ENCODE measurements at places on chromosomes 11 and 22.

GRCh38 chr11:120061036-120061760, 76.7 kb downstream of the TRIM29 start:
- DNase-seq, result no peak

- DNase-seq, result no peak
Measured at GRCh38 chr11:10247011-10247410, 47.0 kb downstream of the SBF2 start.

DNA sequence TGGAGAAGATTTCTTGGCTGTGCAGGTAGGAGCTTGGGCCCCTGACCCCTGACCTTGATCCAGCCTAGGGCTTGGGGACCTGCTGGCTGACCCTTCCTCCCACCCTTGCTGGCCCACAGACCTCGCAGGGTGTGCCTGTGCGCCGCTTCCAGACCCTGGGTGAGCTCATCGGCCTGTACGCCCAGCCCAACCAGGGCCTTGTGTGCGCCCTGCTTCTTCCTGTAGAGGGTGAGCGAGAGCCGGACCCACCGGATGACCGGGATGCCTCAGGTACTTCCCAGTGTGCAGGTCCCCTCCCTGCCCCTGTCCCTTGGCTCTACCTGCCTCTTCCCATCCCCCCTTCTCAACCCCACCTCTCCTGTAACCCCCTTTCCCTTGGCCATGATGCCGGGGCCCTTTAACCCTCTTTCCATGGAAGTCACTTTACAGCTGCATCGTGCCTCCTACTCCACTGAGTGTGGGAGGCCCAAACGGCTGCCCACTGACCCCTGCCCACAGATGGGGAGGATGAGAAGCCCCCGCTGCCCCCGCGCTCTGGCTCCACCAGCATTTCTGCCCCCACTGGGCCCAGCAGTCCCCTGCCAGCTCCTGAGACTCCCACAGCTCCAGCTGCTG, 3.8 kb downstream of the INPPL1 start:
- DNase-seq, result peak; percentile 17

GRCh38 chr11:71433648-71434450, 14.3 kb downstream of the DHCR7 start:
- no peak for DNase-seq

DNA sequence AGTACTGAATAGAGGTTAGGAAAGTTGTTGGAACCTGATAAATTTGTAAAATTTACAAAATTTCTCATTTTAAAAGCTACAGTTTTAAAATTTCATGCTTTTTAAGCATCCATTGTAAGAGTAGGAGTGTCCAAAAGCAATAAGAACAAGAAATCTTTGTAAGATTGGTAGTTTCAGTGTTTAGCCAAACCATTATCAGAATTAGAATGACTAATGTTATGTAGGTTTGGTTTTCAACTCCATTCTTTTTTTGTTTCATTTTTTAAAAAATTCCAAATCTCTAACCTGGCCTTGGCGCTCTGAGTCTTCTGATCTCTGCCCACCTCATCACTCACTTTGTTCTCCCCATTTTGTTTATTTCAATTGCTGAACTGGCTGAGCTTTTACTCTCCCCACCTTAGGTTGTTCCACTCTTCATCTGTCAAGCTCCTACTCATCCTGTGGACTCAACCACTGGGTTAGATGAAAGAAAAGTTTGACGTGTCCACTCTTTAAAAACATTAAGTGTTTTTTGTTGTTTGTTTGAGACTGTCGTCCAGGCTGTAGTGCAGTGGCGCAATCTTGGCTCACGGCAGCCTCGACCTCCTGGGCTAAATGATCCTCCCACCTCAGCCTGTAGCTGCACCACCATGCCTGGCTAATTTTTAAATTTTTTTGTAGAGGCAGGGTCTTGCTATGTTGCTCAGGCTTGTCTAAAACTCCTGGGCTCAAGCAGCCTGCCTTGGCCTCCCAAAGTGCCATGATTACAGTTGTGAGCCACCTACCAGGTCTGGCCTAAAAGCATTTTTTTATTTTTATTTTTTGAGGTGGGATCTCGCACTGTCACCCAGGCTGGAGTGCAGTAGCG, 14.0 kb downstream of the EP300 start:
- no peak for DNase-seq

GRCh38 chr11:57647960-57648800, 1.5 kb downstream of the YPEL4 start:
- DNase-seq, result no peak

GRCh38 chr11:42620796-42621195, 691.0 kb upstream of the API5 start:
- no peak for DNase-seq

DNA sequence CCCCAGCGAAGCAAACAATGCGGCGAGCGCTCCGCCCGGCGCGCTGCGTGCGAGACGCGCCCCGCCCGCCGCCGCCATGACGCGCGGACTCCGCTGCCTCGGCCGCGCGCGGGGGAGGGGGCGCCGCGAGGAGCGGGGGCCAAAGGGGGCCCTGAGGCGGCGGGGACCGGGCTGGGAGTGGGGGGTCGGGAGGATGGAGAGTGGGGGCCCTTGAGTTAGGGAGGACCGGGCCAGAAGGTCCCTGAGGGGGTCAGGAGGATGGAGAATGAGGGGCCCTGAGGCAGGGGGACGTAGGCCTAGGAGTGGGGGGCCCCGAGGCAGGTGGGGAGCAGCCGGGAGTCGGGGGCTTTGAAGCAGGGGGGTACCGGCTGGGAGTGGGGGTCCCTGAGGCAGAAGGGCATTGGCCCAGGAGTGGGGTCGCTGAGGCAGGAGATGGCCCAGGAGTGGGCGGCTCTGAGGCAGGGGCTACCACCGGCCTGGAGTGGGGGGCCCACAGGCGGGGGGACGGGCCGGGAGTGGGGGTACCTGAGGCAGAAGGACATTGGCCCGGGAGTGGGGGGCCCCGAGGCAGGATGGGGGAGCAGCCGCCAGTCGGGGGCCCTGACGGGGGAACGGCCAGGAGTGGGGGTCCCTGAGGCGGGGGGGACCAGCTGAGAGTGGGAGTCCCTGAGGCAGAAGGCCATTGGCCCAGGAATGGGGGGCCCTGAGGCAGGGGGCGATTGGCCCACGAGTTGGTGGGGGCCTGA, at the start of gene BRD1:
Gene BRD1 (minus strand): TSS at position 21 of the 746 bp plus-strand sequence. CDS start 3,556 bp downstream, outside the sequence.
- peak; percentile 82 for DNase-seq

DNA sequence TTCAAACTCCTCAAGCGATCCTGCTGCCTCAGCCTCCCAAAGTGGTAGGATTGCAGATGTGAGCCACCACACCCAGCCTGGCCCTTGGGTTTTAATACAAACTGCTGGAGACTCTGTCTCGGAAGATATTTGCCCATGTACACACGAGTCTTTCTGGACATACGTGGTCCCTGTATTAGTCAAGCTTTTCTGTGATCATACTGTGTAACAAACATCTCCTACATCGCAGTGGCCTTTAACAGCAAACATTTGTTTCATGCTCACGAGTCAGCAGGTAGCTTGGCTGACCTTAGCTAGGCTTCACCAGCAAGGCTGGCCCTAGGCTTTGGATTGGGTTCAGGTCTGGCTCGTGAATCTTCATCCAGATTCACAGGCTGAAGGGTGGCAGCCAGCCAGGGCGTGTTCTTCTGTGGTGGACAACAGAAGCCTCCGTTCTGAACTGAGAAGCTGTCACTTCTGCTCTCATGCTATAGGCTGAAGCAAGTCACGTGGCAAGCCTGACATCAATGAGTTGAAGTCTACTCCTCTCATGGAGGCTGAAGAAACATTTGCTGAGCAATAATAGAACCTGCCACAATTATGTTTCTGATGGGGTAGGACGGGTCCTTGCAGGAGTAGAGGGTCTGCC, 8.8 kb downstream of the KIAA1671 start:
- no peak for DNase-seq

- no peak for DNase-seq
Measured at GRCh38 chr11:73221451-73221850, 3.4 kb downstream of the P2RY2 start.

- no peak for DNase-seq
Measured at GRCh38 chr11:80816966-80817365, 1376.1 kb upstream of the TENM4 start.

- no peak for DNase-seq
Measured at GRCh38 chr22:28999919-29000556, 61.6 kb downstream of the C22orf31 start.

- no peak for DNase-seq
Measured at GRCh38 chr22:49107561-49107960, 720.1 kb downstream of the BRD1 start.

GRCh38 chr22:37675930-37676735, 697 bp downstream of the LGALS1 start:
- DNase-seq, result no peak

DNA sequence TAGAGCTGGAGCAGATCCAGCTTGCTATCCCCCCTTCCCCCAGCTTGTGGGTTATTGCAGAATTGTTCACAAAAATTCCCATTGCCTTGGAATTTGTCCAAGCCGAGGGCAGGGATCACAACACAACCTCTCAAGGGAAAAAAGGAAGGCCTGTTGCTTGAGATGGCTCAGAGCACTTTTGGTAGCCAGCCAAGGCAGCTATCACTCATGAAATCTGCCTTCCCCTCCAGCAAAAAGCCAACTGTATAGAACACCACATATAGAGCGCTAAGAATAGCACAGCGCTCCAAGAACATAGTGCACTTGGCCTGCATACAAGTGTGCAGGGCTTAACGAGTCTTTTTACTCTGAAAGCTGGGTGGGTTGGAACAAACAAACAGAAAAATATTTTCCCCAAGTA, 46.2 kb downstream of the FAM83F start:
- DNase-seq, result peak; percentile 93

DNA sequence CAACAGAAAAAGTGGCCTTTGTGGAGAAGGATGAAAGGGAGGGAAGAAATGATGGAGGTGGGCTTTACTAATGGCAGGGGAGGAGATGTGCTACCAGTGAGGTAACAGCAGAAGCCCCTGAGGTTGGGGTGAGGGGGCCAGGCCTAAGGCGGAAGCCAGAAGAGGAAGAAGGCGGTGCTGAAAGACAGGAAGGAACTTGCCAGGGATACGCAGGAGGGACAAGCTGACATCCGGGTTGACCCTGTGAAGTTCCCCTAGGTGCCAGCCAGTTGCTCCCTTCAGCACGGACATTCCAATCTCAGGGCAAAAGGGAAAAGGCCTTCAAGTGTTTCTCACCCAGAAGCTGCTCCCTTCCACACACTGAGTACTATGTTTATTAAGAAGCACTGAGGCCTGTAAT, 2.3 kb upstream of the TIRAP start:
- no peak for DNase-seq

DNA sequence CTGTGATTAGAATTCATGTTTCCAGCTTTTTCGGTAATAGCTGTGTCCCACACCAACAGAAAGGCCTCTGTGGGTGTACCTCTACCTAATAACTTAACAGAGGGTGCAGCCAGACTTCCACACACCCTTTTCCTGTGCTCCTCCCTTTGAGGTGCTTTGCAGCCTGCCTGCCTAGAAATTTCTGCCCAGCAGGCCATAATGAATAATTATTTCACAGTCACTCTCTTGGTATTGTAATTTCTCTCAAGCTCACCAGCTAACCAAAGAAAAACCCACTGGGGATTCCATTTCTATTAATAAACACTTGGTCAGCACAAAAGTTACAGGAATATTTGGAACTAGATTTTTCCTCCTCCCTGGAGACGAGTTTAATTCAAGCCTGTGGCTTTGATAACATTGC, 13.3 kb downstream of the WT1 start:
- DNase-seq, result no peak

- peak; percentile 89 for DNase-seq
Measured at GRCh38 chr11:75313513-75314272, 37.8 kb downstream of the ARRB1 start.

- peak; percentile 81 for DNase-seq
Measured at GRCh38 chr22:24758164-24758799, 16.2 kb downstream of the PIWIL3 start.

GRCh38 chr11:69981119-69981784, 96.9 kb upstream of the ANO1 start:
- no peak for DNase-seq

- DNase-seq, result peak; percentile 83
Measured at GRCh38 chr11:69122630-69123431, 32.9 kb upstream of the SMIM38 start.

- no peak for DNase-seq
Measured at GRCh38 chr11:90775567-90776165, 552.8 kb upstream of the CHORDC1 start.

GRCh38 chr11:63911440-63911839, 5.5 kb downstream of the RCOR2 start:
- no peak for DNase-seq

- no peak for DNase-seq
Measured at GRCh38 chr11:19116276-19116970, 545 bp upstream of the ZDHHC13 start.

- DNase-seq, result no peak
Measured at GRCh38 chr11:40271361-40271760, 1188.1 kb downstream of the LRRC4C start.

GRCh38 chr22:37822079-37822833, 926 bp upstream of the GALR3 start:
- no peak for DNase-seq

DNA sequence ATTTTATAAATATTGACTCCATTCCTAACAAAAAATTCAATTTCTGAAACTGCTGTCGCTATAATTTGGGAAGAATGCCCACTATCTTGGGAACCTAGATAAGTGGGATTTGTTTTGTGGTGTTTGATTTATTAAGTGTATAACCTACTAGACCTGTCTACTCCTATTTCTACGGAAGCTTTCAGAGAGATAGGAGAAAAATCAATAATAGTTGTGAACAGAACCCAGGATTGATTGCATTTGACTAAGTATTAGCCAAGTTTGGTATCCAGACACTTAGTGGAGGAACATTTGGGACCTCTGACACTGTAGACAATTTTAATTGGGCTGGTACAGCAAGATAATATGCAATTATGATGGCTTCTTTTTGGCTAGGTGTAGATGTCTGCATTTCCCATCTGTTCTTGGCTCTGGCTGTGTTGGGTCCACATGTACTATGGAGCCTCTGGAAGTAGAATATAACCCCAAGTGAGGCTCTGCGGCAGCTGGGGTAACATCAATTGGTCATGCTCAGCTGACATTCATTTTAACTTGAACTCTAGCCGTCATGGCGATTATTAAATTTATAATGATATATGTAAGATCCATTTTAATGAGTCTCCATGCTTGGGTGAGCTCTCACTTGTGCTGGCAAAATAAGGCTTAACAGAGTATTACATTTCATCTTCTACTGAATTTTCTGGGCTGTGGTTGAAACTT, 111.5 kb upstream of the E2F8 start:
- no peak for DNase-seq

- DNase-seq, result no peak
Measured at GRCh38 chr11:83256602-83257340, 29.4 kb downstream of the CCDC90B start.

- DNase-seq, result no peak
Measured at GRCh38 chr11:123292647-123293046, 97.6 kb upstream of the CLMP start.

Data from dermis blood vessel endothelial cell (primary cell).